ENCODE measurements at places on chromosomes 3 and 15. TPM values are rescaled to one million over a fixed set of nuclear protein-coding genes. Genes with fewer than 3 reads are reported as not detected.

Gene AHSG
- total RNA-seq: 0.85 TPM

- peaks cover 24% of the 10 kb centered on the region for H3K36me3 ChIP-seq
- H3K4me3 ChIP-seq: no peak overlapping the region
- no peaks in the 10 kb centered on the region for H3K4me1 ChIP-seq
- no peak for DNase-seq
- H3K27ac ChIP-seq: no peak overlapping the region
- H3K27me3 ChIP-seq: no peaks in the 10 kb centered on the region
Observed at GRCh38 chr15:65896236-65896635, 26.9 kb downstream of the RAB11A start.

DNA sequence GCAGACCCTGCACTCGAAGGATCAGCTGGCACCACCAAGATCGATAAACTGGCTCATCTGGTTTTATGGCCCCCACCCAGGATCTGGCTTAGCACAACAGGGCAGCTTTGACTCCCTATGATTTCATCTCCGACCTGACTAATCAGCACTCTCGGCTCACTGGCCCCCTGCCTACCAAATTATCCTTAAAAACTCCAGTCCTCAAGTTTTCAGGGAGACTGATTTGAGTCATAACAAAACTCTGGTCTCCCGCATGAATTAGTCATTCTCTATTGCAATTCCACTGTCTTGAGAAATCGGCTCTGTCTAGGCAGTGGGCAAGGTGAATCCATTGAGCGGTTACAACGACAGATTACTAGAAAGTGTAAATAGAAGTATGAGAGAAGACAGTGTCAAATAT, 521.9 kb upstream of the RGMA start:
- H3K4me1 ChIP-seq: no peaks in the 10 kb centered on the region
- no peak overlapping the region for H3K4me3 ChIP-seq
- no peaks in the 10 kb centered on the region for H3K36me3 ChIP-seq
- no peak for DNase-seq
- H3K27ac ChIP-seq: no peak overlapping the region

DNA sequence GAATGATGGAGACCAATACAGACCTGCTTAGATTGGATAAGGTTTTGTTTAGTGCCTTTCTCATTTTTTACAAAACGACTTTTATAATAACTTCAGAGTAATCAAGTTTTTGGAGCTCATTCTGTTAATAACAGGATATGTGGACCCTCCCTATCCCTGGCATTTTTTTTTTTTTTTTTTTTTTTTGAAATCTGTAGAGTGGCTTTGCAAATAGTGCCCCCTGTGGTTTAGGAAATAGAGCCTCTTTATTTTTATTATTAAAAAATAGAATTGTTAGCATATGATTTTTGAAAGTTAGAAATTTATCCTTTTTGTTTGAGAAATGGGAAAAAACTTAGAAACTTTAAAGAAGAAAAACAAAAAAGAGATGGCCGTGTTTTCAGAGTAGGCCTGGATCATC, 11.4 kb downstream of the SKIL start:
- H3K4me1 ChIP-seq: no peaks in the 10 kb centered on the region
- no peak for DNase-seq
- no peak overlapping the region for H3K27ac ChIP-seq
- no peaks in the 10 kb centered on the region for H3K27me3 ChIP-seq
- H3K36me3 ChIP-seq: no peaks in the 10 kb centered on the region

DNA sequence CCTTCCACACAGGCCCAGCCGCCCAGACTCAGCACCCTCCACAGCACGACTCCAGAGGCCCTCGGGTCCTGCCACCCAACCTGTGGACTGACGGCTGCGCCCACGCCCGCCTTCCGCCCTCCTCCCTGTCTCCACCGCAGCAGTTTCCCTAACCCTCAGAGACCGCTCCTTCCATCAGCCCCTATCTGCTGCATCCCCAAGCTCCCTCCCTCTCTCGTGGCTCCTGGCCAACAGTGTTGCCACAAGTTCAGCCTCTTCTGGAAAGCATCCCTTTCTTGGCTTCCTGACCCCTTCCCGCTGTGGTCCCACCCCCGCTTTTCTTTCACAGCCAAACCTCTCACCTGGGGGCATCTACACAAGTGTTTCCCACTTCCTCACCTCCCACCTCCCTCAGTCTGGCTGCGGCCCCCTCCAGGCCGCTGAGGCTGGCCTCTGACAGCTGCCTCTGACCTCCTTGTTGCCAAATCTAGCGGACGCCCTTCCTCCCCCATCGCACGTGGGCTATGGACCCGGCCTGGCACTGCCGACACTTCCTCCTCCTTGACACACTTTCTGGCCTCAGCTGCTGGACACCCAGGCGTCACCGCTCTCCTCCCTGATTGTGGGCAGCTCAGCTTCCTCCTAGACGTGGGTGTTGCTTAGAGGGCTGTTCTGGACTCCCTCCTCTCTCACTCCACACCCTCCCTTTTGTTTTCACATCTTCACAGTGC, 168.8 kb upstream of the TLE3 start:
- no peak overlapping the region for H3K4me3 ChIP-seq
- H3K27ac ChIP-seq: no peak overlapping the region
- no peaks in the 10 kb centered on the region for H3K36me3 ChIP-seq
- H3K27me3 ChIP-seq: no peaks in the 10 kb centered on the region
- H3K4me1 ChIP-seq: peaks cover 22% of the 10 kb centered on the region

DNA sequence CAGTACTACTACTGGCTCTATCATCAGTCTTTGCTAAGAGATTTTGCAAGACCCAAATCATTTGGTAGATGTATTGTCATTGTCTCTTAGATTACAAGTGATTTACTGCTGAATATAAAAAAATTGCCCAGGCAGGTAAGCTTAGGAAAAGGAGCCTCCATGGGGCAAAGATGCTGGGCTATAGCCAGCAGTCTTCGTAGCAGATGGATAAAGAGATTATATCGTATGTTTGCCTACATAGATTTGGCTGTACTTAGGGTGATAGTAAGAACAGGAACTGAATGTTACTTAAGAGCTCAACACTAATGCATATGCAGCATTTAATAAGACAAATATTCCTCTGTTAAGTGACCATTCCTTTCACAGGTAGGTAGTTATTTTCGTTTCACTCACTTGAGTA, 48.9 kb downstream of the PTPRG start:
- H3K27me3 ChIP-seq: no peaks in the 10 kb centered on the region
- no peak for DNase-seq
- H3K27ac ChIP-seq: no peak overlapping the region
- no peaks in the 10 kb centered on the region for H3K4me1 ChIP-seq
- H3K4me3 ChIP-seq: no peak overlapping the region

Gene FBLN2
- 0.44 TPM for total RNA-seq

DNA sequence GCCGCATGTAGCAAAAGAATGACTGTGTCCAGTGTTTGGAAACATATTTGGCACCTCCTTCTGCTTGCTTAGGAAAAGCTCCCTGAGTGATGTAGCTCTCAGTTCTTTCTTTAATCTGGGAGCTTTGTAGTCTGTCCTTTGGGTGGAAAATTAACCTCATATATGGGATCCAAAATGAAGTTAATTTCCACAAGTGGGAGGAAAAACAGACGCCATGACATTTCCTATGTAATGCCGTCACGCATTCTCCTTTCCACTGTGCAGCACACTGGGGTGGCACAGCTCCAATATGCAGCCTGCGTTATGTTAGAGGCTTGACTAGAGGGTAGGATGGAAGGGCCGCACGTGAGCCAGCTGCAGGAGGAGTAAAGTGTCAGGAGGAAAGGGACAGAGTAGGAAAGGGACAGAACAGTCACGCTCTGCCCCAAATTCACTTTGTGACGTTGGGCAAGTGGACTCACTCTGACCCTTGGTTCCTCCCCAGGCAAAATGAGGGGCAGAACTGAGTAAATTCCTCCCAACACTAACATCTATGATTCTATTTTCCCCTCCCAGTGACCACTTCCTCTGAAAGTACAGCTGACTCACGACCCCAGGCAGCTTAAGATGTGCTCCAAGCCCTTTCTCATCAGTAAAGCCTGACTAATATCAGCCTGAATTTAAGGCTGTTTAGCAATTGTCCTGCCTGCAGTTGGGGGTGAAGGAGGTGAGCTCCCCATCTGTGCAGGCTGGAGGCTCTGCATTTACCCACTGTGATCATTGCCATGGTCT, 176.5 kb upstream of the PFN2 start:
- H3K4me1 ChIP-seq: no peaks in the 10 kb centered on the region
- no peaks in the 10 kb centered on the region for H3K36me3 ChIP-seq
- no peak overlapping the region for H3K4me3 ChIP-seq
- DNase-seq: no peak
- H3K27me3 ChIP-seq: no peaks in the 10 kb centered on the region

- H3K4me1 ChIP-seq: no peaks in the 10 kb centered on the region
- H3K27me3 ChIP-seq: peaks cover 4% of the 10 kb centered on the region
- H3K27ac ChIP-seq: no peak overlapping the region
- no peak overlapping the region for H3K4me3 ChIP-seq
- no peak for DNase-seq
Observed at GRCh38 chr15:29233566-29233965, 36.1 kb downstream of the NSMCE3 start.

GRCh38 chr3:42734263-42734860, 31.8 kb upstream of the HHATL start:
- H3K36me3 ChIP-seq: no peaks in the 10 kb centered on the region
- H3K4me3 ChIP-seq: no peak overlapping the region
- no peaks in the 10 kb centered on the region for H3K4me1 ChIP-seq
- H3K27me3 ChIP-seq: no peaks in the 10 kb centered on the region

DNA sequence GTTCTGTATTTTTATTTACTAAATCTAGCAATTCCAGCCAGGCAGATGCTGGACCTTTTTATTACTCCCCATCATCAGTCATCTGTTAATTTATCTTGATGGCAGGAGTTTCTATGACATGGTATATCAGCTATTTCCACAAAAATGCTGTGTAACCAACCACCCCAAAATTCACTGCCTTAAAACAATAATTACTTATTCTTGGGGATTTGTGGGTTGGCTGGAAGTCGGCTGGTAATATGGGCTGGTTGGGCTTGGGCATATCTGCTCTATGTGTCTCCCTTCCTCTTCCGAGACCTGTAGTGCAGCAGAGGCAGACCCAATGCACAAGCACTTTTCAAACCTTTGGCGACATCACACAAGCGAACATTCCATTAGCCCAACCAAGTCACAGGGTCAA, 92.1 kb upstream of the UBE2E1 start:
- no peaks in the 10 kb centered on the region for H3K27me3 ChIP-seq
- no peak overlapping the region for H3K4me3 ChIP-seq
- no peak for DNase-seq

DNA sequence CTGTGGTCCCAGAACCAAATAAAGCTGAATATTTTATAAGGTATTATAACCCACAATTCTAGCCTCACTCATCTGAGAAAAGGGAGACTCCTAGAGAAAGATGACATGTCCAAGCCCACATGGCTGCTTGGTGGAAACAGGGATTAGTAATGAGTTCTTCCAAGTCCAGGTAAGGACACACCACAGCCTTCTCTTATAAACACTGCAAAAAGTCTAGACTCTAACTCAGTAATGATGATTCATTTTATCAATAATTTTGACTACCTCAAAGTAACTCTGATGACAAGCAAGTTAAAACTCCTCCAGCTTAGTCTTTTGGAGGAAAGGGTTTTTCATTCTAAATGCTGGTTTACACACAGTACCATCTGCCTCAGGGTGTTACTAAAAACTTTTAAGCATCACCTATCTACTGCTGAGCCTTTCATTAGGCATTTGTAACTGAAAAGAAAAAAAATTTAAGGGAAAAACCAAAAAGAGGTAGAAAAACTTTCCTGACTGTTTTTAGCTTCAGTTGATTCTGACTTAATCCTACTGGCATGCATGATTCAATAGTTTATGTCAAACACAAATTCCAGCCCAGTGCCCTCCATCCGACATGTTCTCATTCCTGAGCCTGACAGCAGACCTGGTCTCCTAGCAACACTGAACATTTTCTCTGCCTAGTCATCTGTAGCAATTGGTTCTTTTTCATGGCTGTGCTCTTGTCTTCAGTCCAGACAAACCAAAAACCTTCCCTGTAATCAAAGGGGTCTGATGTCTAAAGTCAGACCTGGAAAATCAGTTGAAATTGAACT, 43.9 kb downstream of the P3H2 start:
- peak overlapping the region; percentile 69 for H3K27ac ChIP-seq
- DNase-seq: peak; percentile 77
- H3K4me1 ChIP-seq: peaks cover 32% of the 10 kb centered on the region
- no peaks in the 10 kb centered on the region for H3K27me3 ChIP-seq
- no peaks in the 10 kb centered on the region for H3K36me3 ChIP-seq

- H3K36me3 ChIP-seq: peaks cover 6% of the 10 kb centered on the region
- peak; percentile 83 for DNase-seq
- H3K4me1 ChIP-seq: peaks cover 34% of the 10 kb centered on the region
- H3K27ac ChIP-seq: peak overlapping the region; percentile 88
- H3K4me3 ChIP-seq: no peak overlapping the region
- H3K27me3 ChIP-seq: no peaks in the 10 kb centered on the region
Observed at GRCh38 chr3:15768421-15769255, 29.1 kb downstream of the ANKRD28 start.

GRCh38 chr15:29903028-29903427, 80.8 kb upstream of the TJP1 start:
- no peak overlapping the region for H3K27ac ChIP-seq
- no peaks in the 10 kb centered on the region for H3K4me1 ChIP-seq
- H3K4me3 ChIP-seq: no peak overlapping the region
- H3K27me3 ChIP-seq: no peaks in the 10 kb centered on the region
- no peak for DNase-seq

GRCh38 chr3:98763076-98763475, at the start of gene ST3GAL6:
Gene ST3GAL6, plus strand, starts transcription at chr3:98763340. Its CDS starts 5,101 bp downstream, at chr3:98768441.
- no peaks in the 10 kb centered on the region for H3K36me3 ChIP-seq
- no peak within 1 kb of the TSS for H3K27ac ChIP-seq
- no peaks in the 10 kb centered on the region for H3K4me1 ChIP-seq

DNA sequence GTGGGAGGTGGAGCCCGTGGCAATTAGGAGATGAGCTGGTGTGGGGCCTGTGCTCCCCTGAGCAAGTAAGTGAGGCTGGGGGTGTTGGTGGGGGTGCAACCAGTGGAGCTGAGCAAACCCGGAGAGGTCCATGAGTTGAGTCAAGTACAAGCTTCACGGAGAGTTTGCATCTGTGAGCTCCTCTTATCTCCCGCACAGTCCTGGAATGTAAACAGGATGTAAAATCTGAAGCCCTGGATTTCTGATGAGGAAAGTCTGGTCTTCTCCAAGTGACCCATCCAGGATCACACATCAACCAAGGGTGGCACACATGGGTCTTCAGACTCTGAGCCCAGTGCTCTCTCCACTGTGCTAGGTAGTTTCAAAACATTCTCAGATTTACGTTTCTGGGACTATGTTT, 67.8 kb downstream of the LSM3 start:
- no peaks in the 10 kb centered on the region for H3K4me1 ChIP-seq
- DNase-seq: no peak
- H3K4me3 ChIP-seq: no peak overlapping the region
